Stimulated activated CD4-positive, alpha-beta T cell treated with anti-CD3 and anti-CD28 coated beads, Interleukin-12 subunit alpha, Interleukin-12 subunit beta, amount 100 ng/mL, for 4 hours (primary cell): ENCODE measurements at places on chromosomes 6 and 20.

DNA sequence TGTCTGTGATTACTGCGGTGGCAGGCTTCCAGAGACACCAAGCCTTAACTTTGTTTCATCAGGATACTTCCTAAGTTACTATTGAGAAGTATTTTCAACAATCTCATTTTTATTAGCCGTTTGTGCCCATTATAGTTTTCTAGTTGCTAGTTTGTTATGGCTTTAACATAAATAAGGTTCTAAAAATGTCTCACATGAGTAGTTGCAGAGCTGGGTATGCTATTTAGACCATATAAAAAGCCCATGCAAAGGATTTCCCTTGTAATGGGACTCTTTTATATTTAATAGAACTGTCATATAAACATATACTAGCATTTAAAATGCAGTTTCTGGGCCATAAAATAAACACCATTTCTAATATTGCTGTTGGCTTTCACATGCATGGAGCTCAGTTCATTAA lies 205.3 kb upstream of the TCF21 start:
- no peak for DNase-seq

DNA sequence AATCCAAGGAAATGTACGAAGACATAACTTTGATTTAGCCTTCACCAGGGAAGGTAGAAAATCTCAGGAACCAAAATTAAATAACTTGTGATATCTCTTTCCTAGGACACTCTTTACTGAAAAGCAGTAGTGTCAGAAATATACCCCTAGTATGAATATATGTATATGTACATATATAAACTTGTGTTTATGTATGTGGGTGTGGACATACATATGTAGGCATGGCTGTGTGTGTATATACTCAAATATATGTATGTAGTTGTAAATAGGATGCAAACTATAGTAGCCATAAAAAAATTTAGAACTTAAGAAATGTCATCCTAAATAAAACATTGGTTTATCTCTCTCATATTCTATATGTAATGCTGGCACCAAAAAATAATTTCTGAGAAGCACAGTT lies 500.8 kb downstream of the ADGRB3 start:
- no peak for DNase-seq

GRCh38 chr20:21189761-21190523 lies 64.1 kb downstream of the KIZ start:
- no peak for DNase-seq

DNA sequence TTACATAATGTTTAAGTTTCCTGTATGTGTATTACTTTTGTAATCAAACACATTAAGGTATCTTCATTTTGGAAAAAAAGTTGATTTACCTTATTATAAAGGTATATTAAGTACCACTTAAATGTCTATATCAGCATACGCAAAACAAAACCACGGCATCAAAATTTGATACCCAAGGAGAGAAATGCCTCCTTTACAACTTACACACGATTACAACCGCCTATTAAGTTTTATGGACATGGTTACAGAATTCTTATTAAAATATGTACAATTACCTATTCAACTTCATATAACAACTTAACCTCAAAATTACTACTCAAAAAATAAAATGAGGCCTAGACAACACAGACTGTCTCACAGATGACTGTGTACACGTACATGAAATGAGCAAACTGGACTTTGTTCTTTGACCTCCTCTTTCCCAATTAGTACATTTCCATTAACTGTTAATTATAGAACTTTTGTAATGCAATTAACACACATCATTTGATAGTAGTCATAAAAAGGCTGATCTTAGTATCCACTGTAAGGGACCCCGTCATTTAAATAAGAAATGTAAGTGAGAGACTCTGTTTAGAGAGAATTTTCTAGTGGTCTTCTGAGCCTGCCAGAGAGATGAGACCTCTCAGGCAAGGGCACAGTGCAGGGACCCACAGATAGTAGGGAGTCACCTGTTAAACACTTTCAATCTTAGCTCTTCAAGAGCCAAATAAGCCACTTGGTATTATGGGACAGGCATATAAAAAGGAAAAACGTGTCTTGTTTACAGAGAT lies 2.5 kb downstream of the DIDO1 start:
- no peak for DNase-seq

- DNase-seq: no peak
Measured at GRCh38 chr6:37806213-37806612, 13.3 kb upstream of the ZFAND3 start.

DNA sequence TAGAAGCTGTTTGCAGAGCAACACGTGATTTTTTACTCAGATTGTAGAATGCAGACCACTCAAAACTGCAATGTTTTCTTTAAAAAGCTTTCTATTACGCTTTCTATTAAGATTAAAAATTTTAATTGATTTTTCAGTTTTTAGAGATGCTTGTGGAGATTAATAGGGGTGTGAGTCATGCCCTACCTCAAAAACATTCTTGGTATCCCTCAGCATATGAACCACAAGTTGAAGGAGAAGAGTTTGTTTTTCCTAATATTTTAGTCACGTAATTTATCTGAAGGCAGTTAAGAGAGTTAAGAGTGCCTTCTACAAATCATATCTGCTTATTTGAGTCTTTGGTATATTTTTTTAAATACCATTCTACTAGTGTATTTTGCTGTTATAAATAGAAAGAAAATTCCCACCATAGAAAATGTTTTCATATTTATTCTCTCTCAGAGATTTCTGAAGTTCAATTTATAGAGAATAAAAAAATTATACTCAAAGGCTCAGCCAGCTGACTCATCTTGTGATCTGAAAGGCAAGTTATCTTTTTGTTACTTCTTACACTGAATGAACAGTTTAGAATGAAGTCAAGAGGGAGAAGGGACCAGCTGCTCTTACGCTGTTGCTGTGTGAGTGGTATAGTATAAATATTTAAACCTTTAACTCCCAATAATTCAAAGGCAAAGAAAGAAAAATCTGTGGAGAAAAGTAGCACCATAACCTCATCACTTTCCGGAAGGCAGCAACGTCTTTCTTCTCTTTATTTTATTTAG lies 7.6 kb downstream of the RIPOR2 start:
- no peak for DNase-seq

DNA sequence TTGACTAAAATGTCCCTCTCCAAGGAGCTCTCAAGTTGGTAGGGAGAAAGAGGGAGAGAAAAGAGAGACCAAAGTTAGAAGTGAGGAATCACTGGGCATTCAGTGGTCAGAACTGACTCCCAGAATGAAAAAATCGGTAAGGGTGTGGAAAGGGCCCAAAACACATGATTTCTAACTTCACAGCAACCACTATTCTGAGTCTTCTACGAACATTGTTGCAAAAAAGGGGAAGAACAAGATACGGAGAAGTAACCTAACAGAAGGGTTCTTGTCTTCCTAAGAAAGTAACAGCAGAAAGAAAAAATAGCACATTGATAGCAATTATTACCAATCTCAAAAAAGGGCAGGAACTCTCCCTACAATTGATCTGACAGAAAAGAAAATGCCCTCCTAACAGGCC lies 65.6 kb downstream of the ATP9A start:
- no peak for DNase-seq

DNA sequence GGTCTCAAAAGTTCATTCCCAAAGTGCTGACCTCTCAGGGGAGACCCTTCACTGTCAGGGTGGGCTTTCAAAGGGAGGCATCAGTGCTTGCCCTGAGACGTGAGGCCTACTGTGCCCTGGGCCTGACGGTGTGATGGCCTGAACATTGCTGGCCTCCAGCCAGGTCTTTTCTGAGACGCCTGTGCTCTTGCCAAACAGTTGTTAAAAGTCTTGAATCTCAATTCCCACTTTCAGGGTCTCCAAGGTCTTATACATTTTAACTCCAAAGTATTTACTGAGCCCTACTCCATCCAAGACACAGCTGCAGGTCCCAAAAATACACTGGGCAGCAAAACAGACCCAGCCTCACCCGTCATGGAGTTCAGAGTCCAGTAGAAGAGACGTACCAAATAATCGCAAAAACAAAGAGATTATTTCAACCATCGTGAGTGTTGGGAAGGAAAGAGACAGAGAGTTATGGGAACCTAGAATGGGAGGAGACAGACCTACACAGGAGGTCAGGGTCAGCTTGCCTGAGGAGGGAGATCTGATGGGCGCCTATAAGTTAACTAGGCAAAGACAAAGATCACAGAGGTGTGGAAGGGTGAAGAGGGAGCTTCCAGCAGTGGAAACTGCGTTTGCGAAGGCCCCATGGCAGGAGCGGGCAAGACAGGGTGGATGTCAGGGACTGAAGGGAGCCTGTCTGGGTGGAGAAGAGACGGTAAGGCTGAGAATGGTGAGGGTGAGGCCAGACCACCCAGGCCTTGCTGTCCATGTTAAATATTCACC lies 446.3 kb downstream of the PREX1 start:
- DNase-seq: no peak

GRCh38 chr6:41577356-41578216 lies 31.4 kb downstream of the FOXP4 start:
- DNase-seq: no peak

GRCh38 chr6:148225871-148226270 lies 116.8 kb upstream of the SASH1 start:
- no peak for DNase-seq

GRCh38 chr20:14664101-14664500 lies 326.7 kb upstream of the FLRT3 start:
- DNase-seq: no peak

- DNase-seq: no peak
Measured at GRCh38 chr6:147128056-147128455, 76.2 kb upstream of the STXBP5 start.

DNA sequence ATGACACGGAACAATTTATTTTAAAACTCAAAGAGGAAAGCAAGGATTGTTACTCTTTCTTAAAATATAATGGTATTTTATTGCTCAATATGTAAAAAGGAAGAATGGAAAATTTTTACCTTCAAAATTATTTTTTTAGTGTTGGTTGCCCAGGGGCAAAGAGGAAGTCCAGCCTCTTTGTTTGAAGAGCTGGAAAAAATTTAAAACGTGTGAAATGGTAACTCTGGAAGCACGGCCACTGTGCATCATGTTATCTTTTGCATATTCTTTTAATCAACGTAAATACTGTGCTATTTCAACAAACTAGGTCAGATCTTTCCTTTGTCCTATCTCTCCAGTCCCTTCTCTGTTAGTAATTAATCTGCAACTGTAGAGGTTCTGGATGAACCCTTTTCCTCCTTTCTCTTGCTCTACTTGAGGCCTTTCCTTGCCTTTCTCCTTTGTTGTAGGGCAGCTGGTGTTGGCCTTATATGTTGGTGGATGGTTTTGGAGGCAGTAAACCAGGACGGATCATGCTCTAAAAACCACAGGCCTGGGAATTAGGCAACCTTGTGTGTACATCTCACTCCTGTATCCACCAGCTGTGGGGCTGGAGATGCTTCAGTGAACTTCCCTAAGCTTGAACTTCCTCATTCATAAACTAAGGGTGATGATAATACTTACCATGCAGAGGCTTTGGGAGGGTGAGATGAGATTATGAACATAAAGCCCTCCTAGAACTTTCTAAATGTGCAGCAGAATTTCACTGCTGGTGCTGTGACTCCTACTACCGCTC lies 143.3 kb downstream of the PRL start:
- no peak for DNase-seq

GRCh38 chr6:62285612-62286469 lies at the start of gene KHDRBS2:
Gene KHDRBS2 (minus strand): TSS chr6:62286225.
- no peak for DNase-seq

GRCh38 chr20:20237093-20237959 lies 130.6 kb upstream of the INSM1 start:
- peak; percentile 3 for DNase-seq

GRCh38 chr6:132405143-132405915 lies 4.1 kb upstream of the MOXD1 start:
- no peak for DNase-seq

DNA sequence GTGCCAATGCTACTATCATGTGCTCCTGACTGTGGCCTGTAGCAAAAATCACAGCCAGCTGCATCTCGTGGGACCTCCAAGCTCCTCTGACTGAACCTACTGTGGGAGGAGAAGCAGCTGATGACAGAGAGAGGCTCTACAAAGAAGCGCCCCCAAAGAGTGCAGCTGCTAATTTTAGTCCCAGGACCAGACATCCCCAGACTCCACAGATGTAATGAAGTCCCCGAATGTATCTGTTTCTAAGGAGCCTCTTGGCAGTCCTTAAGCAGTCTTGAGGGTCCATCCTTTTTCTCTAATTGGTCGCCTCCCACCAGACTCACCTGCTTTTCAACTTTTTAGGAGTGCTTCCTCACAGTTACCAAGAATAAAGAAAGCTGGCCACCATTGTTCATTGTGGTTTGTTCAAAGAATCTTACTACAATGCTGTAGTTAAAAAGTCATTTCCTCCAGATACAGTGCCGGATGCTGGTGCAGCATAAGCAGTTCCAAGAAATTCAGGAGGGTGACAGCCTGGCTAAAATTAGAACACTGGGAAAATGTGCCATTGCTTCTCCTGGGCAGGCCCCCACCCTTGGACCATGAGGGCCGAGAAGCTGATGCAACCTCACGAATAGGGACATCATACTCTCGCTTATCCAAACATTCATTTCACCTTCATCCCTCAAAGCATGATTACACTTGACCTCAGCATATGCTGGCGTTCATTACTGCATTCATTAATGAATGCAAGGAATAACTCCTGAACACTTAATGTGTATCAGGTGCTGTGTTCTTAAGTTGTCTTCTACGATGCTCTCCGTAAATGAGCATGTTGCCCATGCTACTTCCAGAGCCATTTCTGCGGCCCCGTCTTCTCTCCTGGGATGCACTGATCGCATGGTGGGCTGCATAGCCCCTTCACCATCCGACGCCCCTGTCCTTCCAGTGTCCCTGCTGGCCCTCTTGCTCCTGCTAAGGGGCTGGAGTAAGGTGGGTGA lies 66.4 kb downstream of the LY86 start:
- DNase-seq: no peak

DNA sequence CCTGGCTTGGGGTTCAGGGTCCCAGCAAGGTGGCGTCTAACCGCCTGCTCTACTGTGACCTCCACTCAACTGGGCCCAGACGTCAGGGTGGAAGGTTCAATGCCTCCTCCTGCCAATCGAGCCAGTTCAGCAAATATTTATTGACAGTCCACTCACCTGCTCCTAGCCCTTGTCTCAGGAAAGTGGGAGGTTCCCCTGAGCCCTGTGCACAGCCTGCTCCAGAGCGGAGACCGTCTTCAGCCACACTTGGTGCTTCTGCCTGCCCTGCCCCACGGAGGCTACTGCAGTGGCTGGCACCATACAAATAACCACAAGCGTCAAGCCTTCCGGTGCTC lies 6.1 kb downstream of the CCDC167 start:
- no peak for DNase-seq

GRCh38 chr6:122405417-122405816 lies 6.0 kb downstream of the HSF2 start:
- no peak for DNase-seq
